Stimulated activated CD4-positive, alpha-beta T cell treated with anti-CD3 and anti-CD28 coated beads, Interleukin-1b, Interleukin-23, amount 100 ng/mL, for 1 hour (primary cell): ENCODE measurements at places on chromosomes 11 and 22.

DNA sequence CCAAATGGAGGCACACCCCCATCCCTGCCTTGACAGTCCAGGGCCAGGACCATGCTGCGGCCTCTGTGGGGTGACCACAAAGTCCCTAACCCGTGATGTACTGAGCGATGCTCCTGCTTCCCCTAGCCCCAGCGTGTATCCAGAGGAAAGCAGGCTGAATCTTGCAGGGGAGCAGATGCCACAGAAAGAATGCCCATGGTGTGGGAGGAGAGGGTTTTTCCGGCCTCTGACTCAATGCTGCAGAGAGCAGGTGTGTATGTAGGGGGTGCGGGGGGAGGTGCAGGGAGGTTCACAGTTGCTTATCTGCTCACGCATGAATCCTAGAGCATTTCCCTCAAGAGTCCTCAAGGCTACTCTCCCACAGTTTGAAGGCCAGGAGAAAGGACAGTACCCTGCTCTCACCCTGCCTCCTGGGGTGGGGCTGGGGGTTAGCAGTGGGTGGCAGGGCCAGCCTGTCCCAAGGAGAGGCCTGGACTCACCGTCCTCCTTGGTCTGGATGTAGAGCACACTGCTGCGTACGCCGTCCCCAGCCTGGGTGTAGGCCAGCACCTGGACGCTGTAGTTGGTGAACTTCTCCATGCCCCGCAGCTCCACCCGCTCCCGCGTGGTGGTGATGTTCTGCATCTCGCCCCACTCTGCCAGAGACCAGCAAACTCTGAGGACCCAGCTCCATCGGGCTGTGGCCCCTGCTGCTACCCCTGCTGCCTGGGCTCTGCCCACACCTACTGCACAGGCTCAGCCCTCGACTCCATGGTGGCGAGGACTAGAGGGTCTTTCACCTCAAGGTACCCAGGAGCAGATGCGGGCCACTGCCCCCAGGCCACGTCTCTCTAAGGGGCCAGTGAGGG is 130.8 kb downstream of the CEP164 start:
- DNase-seq = no peak

- DNase-seq = no peak
Observed at GRCh38 chr11:3195251-3196160, 23.1 kb downstream of the MRGPRG start.

DNA sequence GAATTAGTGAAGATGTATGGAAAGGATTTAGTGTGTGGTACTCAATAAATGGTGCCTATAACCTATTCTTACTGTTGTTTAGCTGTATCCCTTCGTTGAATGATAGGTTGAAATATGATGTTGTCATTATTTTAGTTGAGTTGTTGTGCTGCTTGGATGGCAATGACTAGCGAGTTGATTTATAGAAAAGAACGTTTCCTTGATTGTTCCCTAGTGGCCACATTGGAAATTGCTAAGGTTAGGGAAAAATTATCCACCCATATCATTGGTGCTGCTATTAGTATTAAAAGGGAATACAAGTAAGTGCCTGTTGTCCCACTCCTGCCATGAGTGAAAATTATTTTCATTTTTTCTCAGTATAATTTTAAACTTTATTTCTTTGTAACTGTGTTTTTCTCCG is 14.5 kb downstream of the EMSY start:
- no peak for DNase-seq

DNA sequence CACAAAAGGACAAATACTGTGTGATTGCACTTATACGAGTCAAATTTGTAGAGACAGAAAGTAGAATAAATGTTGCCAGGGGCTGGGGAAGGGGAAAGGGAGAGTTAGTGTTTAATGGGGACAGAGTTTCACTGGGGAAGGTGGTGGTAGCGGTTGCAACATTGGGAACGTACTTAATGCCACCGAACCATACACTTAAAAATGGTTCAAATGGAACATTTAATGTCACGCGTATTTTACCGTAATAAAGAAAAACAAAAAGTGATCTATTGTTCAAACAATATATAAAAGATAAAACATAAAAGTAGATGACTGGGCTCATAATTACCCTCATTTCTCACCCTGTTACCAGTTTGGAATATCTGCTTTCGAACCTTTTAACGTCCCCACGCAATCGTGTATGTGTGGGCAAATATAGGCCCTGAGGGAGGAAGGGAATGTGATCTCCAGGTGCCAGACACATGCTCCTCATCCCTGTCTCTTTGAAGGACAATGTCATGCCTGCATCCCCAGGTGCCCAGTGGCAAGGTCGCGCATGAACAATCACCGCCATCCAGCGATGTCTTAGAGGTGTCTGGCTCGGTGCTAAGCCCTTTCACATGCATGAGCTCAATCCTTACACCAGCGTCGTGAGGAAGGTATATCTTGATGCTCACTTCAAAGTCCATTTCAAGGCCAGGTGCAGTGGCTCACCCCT is 35.3 kb downstream of the LIF start:
- no peak for DNase-seq

DNA sequence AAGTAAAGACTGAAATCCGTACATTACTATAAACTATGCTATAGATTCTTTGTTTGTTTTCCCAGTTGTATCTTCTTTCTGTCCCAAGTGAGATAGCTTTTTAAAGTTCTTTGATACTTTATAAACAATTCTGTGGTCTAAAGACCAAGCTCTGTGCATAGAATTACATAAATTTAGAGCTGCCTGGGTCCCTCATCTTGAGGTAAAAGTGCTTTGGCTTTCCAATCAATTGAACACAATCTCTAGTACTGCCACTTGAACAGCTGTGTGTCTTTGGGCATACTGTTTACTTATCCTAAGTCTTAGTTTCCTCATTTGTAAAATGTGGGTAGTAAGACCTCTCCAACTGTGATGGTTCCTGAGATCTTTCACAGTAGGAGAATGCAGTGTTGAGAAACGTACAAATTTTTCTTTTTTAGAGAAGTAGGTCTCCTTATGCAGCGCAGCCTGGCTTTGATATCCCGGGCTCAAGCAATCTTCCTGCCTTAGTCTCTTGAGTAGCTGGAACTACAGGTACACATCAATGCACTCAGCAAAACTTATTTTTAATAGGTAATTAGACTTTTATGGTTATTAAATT is 2.5 kb upstream of the EED start:
- no peak for DNase-seq

DNA sequence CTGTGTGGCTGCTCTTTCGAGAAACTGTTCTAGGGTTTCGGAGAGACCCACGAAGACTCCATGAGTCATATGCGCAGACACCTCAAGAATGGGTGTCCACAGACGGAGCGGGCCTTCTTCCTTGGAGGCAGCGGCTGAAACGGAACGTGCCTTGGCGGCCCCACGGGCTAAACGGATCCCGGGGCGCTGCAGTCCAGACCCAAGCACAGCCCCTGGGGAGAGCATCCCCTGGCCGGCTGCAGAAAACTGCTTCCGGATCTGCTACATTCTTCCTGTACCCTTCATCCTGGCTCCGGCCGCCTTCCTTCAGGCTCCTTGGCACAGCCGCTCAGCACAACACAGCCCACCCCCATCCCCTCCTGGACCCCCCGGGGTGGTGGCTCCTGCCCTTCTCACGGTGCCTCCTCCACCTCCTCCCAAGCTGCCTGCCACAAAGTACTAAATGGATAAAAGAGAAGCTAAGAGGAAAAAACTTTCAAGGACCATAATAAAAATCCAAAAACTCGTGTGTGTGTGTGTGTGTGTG is 25.4 kb downstream of the CPT1A start:
- DNase-seq = no peak

- no peak for DNase-seq
Observed at GRCh38 chr22:46992121-46992731, 229.8 kb downstream of the TBC1D22A start.

GRCh38 chr11:116990061-116990473 is 108.2 kb downstream of the SIK3 start:
- DNase-seq = no peak

- no peak for DNase-seq
Observed at GRCh38 chr11:73998846-73999575, 9.9 kb downstream of the UCP3 start.

DNA sequence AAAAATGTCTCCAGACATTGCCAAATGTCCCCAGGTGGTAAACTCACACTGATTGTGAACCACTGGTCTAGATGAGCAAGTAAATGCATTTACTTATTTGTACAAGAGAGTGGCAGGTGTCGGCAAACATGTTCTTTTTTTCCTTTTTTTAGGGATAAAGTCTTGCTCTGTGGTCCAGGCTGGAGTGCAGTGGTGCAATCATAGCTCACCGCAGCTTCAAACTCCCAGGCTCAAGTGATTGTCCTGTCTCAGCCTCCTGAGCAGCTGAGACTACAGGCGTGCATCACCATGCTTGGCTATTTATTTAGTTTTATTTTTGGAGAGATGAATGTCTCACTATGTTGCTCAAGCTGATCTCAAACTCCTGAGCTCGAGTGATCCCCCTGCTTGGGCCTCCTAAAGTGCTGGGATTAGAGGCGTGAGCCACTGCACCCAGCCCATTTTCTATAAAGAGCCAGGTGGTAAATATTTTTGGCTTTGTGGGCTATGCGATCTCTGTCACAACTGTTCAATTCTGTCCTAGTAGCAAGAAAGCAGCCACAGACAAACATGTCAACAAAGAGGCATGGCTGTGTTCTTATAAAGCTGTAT is 1.4 kb downstream of the VPREB1 start:
- no peak for DNase-seq

GRCh38 chr22:25142102-25142501 is 57.6 kb upstream of the CRYBB3 start:
- no peak for DNase-seq
